ENCODE measurements at places on chromosomes 4 and X. TPM values are rescaled to one million over a fixed set of nuclear protein-coding genes. Genes with fewer than 3 reads are reported as not detected.

Gene NAA11
- not detected for polyA plus RNA-seq

Gene OPN1LW
- polyA plus RNA-seq, result not detected

Gene MCTS1
- polyA plus RNA-seq, result 190 TPM

Gene SUPT20HL1
- polyA plus RNA-seq, result not detected

Gene DOK7
- 0.66 TPM for polyA plus RNA-seq

Gene TCP11X2
- 0.12 TPM for polyA plus RNA-seq

Gene WDR44
- polyA plus RNA-seq, result 19.3 TPM

Gene NWD2
- polyA plus RNA-seq, result 0.16 TPM

Gene MAPK10
- polyA plus RNA-seq, result 147 TPM

Gene NPNT
- polyA plus RNA-seq, result 2.6 TPM

Gene AMOT
- 6.3 TPM for polyA plus RNA-seq

Gene MED12
- polyA plus RNA-seq, result 28.2 TPM

Gene JCHAIN
- polyA plus RNA-seq, result not detected

Gene FGFR3
- polyA plus RNA-seq, result 0.54 TPM

Gene SSX2B
- polyA plus RNA-seq, result not detected

Gene FRMD7
- 1.2 TPM for polyA plus RNA-seq

Gene PRR32
- not detected for polyA plus RNA-seq

Gene XK
- 1.8 TPM for polyA plus RNA-seq

Gene RNF128
- polyA plus RNA-seq, result 0.72 TPM

Gene NKX6-1
- 20.1 TPM for polyA plus RNA-seq

Gene RBM46
- polyA plus RNA-seq, result 0.09 TPM

Gene PSAPL1
- not detected for polyA plus RNA-seq

Gene GSPT2
- polyA plus RNA-seq, result 25.4 TPM

Gene MAGEA2
- polyA plus RNA-seq, result 1.8 TPM

Gene SLC9B1
- polyA plus RNA-seq, result not detected

Gene EMCN
- 4.0 TPM for polyA plus RNA-seq

Gene CXorf49
- polyA plus RNA-seq, result not detected

Gene PLAC1
- polyA plus RNA-seq, result not detected

Gene RNF212
- polyA plus RNA-seq, result 1.5 TPM

Gene TAF7L
- 1.1 TPM for polyA plus RNA-seq

Gene TMPRSS11A
- polyA plus RNA-seq, result not detected

Gene OPRPN
- polyA plus RNA-seq, result not detected

Gene RGN
- polyA plus RNA-seq, result not detected

Gene HAND2
- polyA plus RNA-seq, result not detected

Gene RHOXF1
- 1.6 TPM for polyA plus RNA-seq

Gene CYBB
- polyA plus RNA-seq, result 0.40 TPM

Gene CLIC2
- polyA plus RNA-seq, result 2.9 TPM

Gene PGRMC1
- polyA plus RNA-seq, result 672 TPM

Gene F11
- not detected for polyA plus RNA-seq

Gene SCML2
- 14.7 TPM for polyA plus RNA-seq

Gene PNMA5
- 1.0 TPM for polyA plus RNA-seq

Gene HOPX
- polyA plus RNA-seq, result 2.0 TPM

Gene PNMA6A
- polyA plus RNA-seq, result 11.3 TPM

Gene ABCG2
- not detected for polyA plus RNA-seq

Gene FOXR2
- polyA plus RNA-seq, result not detected

Gene KLHL13
- polyA plus RNA-seq, result 15.7 TPM

Gene AMTN
- polyA plus RNA-seq, result not detected

Gene CLCN4
- 21.7 TPM for polyA plus RNA-seq

Gene POLN
- polyA plus RNA-seq, result 1.1 TPM

Gene PDLIM3
- 2.2 TPM for polyA plus RNA-seq

Gene NLRP2B
- not detected for polyA plus RNA-seq

Data from neural cell (in vitro differentiated cells).